ENCODE measurements at places on chromosomes 13 and 19.

- DNase-seq: no peak
Measured at GRCh38 chr13:46182491-46182877, 507 bp upstream of the LCP1 start.

GRCh38 chr19:17605761-17606589 is 50.5 kb downstream of the COLGALT1 start:
- peak; percentile 22 for DNase-seq

GRCh38 chr19:44580366-44580895 is 32.9 kb upstream of the IGSF23 start:
- DNase-seq: no peak

DNA sequence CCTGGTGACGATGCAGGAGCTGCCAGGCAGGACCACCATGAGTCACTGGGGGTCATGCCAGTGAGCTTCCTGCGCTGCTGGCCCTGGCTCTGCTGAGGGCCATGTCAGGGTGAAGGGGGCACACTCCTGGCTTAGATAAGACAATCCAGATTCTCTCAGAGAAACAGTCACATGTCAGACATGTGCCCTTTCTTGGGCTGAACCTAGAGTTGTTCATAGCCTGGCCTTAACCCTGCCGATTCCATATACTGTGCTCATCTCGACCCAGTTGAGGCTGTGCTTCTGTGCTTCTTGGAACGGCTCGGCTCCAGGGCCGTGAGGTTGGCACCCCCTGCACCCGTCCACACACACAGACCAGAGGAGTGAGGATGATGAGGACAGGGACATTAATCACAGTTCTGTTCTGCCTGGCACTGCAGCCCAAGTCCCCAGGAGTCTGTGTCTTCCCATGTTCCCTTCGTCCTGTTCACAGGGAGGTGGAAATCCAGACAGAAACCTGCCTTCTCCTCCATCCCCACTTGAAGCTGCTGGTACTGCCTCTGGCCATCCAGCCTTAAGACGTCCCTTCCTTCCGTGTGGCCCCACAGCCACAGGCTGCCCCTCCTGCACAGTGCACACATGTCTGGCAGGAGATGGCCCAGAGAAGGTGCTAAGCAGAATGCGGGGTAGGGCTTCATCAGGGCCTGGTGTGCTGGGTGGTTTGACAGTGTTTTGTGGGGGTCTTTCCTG is 50.0 kb downstream of the LYL1 start:
- no peak for DNase-seq

DNA sequence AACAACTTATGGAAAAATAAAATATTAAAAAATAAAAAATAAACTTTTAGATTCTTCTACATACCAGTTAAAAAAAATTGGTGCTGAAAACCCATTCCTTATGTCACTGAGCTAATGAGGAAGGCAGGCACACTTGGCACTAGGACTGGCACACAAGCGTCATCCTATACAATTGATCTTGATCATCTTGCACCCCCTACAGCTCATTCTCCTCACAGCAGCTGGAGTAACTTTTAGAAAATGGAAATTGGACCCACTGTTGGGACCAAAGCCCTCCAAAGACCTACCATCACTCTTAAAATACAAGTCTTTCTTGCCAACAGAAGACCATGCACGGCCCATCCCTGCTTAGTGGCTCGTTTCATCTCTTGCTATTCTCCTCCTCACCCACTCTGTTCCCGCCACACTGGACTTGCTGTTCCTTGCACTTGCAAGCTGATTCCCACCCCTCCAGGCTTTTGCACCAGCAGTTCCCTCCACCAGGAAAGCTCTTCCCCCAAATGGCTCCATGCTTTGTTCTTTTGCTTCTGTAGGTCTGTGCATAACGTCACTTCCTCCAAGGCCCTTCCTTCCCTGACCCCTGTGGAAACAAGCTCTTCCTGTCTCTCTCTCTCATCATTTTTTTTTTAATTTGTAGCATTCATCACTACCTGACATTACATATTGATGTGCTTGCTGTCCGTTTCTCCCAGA is 11.6 kb downstream of the CTU1 start:
- no peak for DNase-seq

- no peak for DNase-seq
Measured at GRCh38 chr19:791567-792305, 5.5 kb upstream of the PTBP1 start.

DNA sequence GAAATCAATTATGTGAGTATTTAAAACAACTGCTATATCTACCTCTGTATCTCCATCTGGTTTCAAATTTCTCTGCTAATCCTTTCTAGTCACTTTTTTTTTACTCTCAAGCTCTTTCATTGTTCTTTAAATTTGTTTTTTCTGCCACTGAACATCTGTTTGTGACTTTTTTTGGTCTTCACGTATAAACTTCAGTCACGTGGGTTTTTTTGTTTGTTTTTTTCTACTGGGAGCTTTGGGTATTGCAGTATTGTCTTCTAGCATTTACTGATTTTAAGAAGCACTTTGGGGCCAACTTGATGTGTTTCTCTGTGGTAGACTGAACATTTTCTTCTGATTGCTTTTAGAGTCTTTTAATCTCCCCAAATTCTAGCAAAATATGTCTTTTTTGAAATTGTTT is 262.6 kb upstream of the RXFP2 start:
- DNase-seq: peak; percentile 29

GRCh38 chr13:113135281-113135760 is 12.7 kb downstream of the F10 start:
- DNase-seq: no peak

DNA sequence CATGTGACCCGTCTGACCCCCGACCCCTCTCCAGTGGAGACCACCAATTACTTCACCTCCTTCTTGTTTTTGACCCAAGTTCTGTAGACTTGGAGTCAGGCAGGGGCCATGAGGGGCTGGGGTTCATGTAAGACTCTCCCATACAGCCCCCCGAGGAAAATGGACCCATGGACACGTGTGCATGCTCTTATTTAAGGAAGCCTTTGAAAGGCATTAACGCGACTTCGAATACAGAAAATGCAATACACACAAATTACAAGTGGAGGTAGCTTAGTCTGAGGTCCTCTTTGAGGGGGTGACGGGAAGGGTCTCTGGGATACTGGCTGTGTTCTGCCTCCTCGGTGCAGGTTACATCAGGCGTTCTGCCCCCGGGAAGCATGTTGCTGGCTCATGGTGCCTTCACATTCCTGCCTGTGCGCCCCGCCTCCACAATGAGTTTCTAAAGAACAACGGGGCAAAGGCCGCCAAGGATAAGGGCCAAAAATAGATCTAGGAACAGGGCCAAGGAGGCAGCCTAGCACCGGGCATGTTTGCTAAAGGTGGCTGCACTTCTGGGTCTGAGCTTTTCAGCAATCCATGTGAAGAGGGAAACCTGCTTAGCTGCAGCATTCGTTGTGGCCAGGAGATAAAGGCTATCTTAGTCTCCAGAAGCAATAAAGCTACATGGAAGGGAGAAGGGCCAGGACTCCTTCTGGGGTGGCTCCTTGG is 54.5 kb downstream of the RAB20 start:
- DNase-seq: no peak

GRCh38 chr19:17441241-17442021 is 7.0 kb downstream of the TMEM221 start:
- DNase-seq: peak; percentile 53

GRCh38 chr13:114226088-114226487 is 8.6 kb upstream of the CDC16 start:
- DNase-seq: no peak

- DNase-seq: no peak
Measured at GRCh38 chr19:48896191-48896720, 2.3 kb downstream of the TULP2 start.

GRCh38 chr13:98648686-98649085 is 71.8 kb upstream of the STK24 start:
- DNase-seq: no peak

GRCh38 chr13:102928941-102929675 is 83.3 kb downstream of the ERCC5 start:
- no peak for DNase-seq

- no peak for DNase-seq
Measured at GRCh38 chr13:103130681-103131210, 64.5 kb upstream of the SLC10A2 start.

DNA sequence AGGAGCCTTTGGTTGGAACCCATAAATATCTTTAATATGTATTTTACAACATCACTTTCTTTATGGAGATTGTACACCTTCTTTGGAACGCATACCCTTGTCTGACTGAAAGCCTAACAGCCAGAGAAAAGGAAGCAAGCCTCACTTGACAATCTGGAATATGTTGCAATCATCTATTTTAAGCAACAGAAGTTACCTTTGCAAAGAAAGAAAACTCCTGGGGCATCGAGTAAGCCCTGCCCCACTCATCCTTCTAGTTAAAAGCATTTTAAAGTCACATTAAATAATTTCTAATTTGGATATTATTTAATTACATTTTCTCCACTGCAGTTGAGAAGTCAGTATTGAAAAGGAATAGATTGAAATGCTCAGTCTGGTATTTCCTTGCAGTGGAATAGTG is 542.7 kb downstream of the MYO16 start:
- DNase-seq: no peak

- DNase-seq: no peak
Measured at GRCh38 chr13:110471156-110471832, 90.2 kb downstream of the RAB20 start.

Measured in NCI-H524 (cell line).